ENCODE measurements at places on chromosomes 1 and 21.

GRCh38 chr21:46054031-46054430 is 43.9 kb upstream of the COL6A2 start:
- no peak for DNase-seq

GRCh38 chr1:68232289-68233148 is at the start of gene WLS:
TSS of gene WLS (minus strand) at chr1:68232523. CDS start at chr1:68232299, 224 bp downstream.
- no peak for DNase-seq

GRCh38 chr1:21814241-21814918 is 2.3 kb downstream of the LDLRAD2 start:
- peak; percentile 46 for DNase-seq

- no peak for DNase-seq
These were observed 34.6 kb downstream of the RUNX3 start for GRCh38 chr1:24895511-24895910.

DNA sequence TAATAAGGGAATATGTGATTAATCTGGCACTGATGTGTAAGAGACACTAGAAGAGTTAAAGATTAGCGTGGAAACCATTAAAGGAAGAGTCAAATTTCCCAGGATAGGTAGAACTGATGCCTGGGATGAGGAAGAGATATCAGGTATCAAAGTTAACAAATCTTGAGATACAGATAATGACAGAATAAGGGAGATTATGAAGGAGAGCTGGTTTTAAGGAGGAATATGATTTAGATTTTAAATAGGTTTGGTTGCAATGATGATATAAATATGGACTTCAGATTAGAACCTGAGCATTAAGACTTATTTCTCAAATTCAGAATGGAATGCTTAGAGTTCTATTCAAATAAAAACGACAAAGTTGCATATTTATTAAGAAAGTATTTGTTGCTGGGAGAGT is 26.2 kb downstream of the MAGI3 start:
- no peak for DNase-seq

DNA sequence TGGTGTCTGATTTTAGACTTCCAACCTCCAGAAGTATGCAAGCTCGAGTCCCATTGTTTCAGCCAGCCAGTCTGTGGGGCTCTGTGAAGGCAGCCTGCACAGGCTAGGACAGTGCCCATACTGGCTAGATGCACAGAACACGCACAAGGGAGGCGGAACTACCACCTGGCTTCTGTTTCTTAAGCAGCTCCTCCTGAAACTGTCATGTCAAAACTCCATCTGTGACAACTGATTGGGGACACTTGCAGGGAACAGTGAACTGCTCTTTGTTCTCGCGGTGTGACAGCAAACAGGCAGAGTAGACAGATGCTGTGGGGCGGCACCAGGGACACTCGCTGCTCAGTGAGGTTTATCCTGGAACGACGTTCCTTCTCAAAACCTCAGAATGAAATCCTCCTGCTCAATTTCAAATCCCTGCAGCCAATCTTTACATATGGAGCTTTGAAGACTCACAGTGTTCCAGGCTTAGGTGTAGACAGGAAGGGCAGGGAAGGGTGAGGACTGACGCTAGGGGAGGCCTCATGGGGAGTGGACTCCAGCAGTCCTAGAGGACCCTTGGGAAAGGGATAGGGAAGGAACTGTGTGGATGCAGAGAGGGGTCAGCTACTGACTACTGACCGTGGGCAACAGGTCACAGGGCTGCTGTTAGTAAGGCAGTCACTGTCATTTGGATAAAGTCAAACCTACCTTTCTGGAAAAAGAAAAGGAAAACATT is 73.8 kb downstream of the ERG start:
- no peak for DNase-seq

DNA sequence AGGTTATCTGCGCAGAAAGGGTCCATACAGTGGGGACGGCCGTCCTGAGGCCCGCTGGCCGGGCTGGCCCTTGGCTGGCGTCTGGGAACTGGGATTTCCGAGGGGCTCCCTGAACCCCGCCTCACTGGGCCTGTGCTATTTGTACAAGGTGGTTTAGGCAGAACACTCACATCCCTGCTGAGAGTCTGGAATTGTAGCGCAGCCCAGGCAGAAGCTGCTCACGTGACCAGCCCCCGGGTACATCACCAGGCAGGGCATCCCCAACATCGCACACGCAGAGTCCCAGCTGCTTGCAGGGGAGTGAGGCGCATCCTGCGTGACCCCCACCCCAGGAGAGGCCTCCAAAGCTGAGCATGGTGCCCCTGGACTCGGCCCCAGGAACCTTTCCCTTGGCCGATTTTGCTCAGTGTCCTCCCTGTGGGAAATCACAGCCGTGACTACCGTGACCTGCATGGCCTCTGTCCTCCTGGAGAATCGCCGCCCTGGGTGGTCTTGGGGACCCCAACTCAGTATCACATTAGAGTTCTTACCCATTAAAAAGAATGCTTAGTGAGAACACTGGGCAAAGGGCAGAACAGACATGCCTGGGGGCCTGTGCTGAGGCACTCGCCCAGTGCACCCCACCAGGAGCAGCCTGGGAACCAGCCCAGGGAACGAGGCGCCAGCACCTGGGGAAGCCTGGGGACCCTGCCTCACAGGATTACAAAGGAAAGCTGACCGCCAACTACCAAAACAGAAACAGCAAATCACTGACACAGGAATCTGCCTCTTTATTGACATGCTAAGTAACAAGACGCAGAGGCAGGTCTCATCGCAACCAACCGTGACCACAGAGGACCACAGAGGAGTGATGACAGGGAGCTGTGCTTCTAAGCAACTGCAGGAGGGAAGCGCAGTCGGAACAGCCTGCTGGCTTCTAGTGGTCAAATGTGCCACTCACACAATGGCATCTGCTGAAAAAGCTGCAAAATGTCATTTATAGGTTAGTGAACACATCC is 33.5 kb downstream of the UBE2G2 start:
- DNase-seq: no peak

DNA sequence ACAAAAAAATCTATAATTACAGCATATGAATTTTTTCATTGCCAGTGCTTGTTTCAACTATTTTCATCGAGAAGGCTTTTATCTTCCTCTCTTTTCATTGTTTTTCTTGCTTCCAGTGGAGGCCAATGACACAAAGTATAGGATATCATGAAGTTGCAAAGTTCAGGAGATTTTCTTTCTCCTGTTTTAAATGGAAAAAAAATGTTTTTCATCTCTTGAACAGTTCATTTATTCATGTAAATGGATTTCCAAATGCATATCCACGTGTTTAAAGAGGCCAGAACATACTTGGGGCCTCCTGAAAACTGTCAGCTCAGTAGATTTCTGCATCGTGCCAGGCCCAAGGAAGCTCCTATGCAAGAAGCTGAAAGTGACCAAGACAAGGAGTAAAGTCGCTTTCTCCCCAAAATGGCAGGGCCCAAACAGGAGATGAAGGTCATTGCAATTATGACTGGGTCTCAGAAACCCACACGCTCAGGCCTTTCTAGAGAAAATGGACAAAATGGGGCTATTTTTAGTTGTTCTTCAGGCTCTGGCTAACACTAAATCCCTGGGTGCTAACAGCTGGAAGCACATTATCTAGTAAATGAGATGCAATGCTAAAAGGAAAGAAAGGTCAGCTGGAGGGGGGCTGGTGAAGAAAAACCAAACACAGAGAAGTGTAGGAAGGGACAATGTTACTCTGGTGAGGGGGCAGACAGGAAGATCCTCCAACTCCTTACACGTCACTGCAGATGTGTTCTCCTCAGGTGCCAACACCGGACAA is 136.9 kb upstream of the C8B start:
- DNase-seq: no peak

DNA sequence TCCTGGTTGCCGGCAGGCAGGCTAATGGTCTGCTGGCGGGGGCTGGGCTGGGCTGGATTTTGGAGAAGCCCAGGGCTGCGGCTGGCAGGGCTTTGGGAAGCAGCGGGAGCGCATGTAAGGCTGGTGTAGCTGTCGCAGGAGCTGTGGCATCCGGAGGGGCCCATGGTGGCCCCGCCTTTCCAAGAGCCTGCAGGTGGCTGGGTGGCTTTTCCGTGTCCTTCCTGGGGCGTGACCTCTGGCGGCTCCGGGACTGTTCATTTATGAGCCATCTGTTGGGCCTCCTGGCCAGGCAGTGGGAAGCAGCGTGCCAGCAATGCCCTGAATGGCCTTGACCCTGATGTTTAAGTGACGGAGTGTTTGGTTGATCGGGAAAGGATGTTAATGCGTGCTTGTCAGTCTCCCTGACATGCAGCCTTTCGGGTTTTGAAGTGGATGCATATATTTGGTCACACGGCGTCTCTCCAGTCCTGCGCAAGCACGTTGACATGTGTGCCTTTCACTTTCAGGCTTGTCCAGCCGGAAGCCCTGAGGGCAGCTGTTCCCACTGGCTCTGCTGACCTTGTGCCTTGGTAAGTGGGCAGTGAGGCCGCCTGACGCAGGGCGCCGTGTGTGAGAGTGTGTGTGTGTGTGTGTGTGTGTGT is 38.5 kb downstream of the AGPAT3 start:
- no peak for DNase-seq

DNA sequence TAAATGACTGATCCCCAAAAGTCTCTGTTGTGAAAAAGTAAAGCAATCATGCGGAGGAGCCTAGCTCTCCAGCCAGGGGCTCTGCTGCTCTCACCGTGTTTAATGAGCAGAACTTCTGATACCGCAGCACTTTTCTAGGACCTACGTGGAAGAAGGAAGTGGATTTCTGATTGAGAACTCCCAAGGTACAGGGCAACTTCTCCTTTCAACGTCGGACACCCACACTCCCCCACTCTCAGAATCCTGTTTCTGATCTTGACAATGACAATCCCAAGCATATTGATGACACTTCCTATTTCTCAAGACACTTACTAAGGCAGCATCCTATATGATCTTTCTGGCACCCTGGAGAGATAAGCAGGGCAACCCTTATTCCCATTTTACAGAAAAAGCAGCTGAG is 78.4 kb downstream of the PROX1 start:
- no peak for DNase-seq

DNA sequence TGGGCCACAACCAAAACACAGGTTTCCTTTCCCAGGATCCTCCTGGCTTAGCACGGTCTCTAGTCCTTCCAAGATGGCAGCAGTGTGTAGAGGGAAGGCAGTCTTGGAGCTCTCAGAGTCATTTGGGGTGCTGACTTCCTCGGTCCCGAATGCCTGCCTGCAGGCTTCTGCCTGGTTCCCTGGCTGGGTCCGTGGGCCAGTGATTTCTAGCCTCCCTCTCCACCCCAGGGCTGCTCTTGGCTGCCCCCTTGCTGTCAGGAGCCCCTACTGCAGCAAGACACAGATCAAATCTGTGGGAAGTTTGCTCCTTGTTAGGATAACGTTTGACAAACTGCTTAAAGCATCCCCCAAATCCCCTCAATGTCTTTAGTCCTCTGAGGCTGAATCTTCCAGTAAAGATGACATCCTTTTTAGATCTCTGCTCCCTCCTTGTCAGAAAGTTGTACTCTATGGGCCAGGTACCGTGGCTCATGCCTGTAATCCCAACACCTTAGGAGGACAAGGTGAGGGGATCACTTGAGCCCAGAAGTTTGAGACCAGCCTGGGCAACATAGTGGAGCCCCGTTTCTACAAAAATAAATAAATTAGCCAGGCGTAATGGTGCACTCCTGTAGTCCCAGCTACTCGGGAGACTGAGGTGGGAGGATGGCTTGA is 272.5 kb downstream of the RRAGC start:
- DNase-seq: peak; percentile 65

DNA sequence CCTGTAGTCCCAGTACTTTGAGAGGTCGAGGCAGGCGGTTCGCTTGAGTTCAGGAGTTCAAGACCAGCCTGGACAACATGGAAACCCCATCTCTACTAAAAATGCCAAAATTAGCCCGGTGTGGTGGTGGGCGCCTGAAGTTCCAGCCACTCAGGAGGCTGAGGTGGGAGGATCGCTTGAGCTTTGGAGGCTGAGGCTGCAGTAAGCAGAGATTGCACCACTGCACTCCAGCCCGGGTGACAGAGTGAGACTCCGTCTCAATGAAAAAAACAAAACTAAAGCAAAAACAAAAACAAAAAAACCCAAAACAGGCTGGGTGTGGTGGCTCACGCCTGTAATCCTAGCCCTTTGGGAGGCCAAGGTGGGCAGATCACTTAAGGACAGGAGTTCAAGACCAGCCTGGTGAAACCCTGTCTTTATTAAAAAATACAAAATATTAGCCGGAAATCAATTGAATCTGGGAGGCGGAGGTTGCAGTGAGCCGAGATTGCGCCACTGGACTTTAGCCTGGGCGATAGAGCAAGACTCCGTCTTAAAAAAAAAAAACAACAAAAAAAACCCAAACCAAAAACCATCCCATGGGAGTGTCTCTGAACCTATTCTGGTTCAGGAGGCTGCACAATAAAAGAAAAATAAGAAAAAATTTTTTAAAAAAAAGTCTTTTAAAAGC is 1.7 kb upstream of the CGN start:
- DNase-seq: no peak

DNA sequence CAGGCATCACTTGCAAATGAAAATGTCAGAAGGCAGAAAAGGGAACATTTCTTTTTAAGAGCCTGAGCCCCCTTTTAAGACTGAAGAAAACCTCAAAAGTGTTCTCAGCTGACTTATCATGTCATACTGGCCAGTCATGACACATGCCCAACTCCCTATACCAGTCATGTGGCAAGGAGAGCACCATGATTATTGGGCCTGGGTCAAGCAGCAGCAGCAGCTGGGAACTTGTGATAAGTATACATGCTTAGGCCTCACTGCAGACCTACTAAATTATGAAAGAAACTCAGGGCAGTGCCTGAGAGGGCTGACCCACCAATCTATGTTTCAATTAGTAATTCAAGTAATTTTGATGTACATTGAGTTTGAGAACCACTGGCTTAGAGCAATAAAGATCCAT is 8.6 kb downstream of the RO60 start:
- DNase-seq: no peak

GRCh38 chr1:90291431-90292216 is 296.7 kb downstream of the ZNF326 start:
- no peak for DNase-seq

DNA sequence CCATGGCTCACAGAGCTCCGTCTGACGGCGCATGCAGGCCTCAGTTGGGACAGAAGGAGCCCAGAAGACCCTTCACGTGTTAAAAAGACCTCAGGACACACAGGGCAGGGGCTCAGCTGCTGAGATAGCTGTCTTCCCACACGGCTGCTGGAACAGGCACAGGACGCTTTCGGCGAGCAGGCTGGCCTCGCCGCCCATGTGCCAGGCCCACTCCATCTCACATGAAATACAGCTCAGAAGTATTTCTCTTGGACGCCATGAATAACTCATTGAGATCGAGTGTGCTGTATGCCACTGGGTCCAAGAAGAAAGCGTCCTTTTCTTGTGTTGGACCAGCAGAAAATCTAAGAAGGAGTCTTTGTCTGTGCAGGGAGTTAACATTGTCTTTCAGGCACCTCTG is 69.6 kb downstream of the SIM2 start:
- no peak for DNase-seq

All from CD4-positive, alpha-beta T cell treated with Interleukin-6 for 4 hours (primary cell).